Effector CD4-positive, alpha-beta T cell (primary cell): ENCODE measurements at places on chromosomes 12 and 14.

DNA sequence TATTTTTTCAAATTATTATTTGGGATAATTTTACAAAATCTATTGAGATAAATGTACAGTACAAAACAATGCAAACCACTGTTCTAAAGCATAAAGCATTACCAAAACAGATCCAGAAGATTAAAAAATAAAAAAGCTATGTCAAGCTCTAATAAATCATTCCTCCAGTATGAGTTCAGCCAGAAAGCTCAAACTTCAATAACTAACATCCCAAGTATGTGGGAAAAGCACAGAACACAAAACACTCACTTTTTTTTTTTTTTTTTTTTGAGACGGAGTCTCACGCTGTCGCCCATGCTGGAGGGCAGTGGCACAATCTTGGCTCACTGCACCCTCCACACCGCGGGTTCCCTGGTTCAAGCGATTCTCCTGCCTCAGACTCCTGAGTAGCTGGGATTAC, 11.3 kb downstream of the SAV1 start:
- DNase-seq, result no peak

- DNase-seq, result no peak
Measured at GRCh38 chr14:57748279-57748678, 117.6 kb downstream of the SLC35F4 start.

DNA sequence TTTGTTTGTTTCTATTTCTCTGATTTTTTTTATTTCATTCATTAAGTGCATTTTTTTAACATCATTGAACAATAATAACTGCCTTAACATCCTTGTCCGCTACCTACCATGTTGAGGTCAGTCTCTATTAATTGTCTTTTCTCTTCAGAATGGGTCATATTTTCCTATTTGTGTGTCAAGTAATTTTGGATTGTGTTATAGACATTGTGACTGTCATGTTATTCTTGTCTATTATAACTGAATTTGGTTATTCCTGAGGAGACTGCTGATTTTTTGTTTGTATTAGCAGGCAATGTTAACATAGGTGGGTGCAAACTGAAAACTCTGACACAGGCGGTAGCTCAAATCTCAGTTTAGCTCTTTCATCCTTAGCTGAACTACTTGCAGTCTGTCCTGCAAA, 169.9 kb downstream of the DICER1 start:
- DNase-seq, result no peak

GRCh38 chr14:105865904-105866840, 339.8 kb downstream of the TMEM121 start:
- DNase-seq, result no peak

- DNase-seq, result no peak
Measured at GRCh38 chr12:93819050-93819491, 141.9 kb downstream of the CRADD start.

- DNase-seq, result no peak
Measured at GRCh38 chr14:21023817-21024584, 860 bp downstream of the NDRG2 start.

DNA sequence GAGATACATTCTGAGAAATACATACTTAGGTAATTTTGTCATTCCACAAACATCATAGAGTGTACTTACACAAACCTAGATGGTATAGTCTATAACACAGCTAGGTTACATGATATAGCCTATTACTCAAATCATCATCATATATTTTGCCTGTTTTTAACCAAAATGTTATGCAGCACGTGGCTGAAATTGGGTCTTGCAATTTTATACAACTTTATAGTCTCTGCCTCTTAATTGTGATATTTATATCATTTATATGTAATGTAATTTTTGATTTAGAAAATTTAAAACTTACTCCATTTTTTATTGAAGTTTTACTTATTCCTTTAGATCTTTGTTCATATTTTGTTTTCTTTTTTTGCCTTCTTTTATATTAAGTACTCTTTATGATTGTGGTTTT, 350.7 kb upstream of the DCN start:
- no peak for DNase-seq

GRCh38 chr14:81125536-81125935, 95.2 kb downstream of the GTF2A1 start:
- DNase-seq, result no peak

- DNase-seq, result no peak
Measured at GRCh38 chr14:66509874-66510273, 1.9 kb downstream of the GPHN start.

GRCh38 chr12:62694116-62694515, 227.5 kb downstream of the MON2 start:
- DNase-seq, result no peak

DNA sequence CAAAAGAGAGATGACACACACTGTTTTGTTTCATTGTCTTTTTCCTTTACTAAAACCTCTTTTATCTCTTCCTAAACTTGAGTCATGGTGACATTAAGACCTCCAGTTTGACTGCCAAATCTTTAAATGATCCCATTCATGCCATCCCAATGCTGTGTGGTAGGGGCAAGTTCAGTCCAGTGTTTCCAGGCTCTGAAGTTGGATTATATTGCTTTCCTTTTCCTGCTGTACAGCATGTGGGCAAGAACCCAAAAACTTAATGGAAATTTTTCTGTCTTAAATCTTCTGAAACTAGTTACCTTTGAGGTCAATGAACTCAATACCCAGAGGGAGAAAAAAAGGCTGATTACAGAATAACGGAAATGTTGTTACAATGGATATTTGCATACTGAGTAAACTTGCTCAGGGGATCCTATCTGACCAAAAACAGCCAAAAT, 187.1 kb upstream of the FAR2 start:
- DNase-seq, result no peak

DNA sequence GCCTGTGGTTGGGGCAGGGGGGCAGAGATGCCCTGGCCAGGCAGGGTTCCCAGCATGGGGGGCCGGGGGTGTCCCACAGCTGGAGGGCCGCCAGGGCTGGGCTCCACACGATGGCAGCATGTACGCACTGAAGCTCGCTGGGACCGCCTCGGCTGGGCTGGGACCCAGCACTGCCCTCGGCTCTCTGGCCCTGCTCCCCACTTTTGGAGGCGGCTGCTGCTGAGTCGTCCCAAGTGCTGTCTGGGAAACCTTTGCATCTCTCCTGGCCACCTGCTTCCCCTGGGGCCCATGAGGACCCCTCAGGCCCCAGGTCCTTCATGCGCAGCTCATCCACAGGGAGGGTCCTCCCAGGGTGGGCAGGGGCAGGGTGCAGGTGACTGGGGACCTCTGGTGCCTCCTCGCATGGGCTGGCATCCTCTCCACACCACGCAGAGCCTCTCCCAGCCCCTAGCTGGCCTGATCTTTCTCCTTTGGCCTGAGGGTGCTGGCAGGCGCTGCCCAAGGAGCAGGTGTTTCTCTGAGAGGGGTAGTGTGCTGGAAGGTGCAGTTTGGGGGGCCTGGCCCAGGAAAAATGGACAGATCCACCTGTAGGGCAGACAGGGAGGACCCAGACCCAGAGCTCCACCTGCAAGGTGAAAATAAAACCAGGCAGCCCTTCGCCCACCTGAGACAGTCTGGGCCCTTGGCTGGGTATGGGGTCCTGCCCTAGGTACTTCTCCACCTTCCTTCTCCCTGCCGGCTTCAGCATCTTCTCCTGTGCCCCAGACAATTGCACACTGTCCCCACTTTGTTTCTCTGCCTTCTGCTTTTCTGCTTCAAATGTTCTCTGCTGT, 46.9 kb downstream of the DLK1 start:
- no peak for DNase-seq

GRCh38 chr14:25001156-25001555, 48.8 kb downstream of the STXBP6 start:
- DNase-seq, result no peak

- DNase-seq, result no peak
Measured at GRCh38 chr14:69268763-69269162, 8.8 kb downstream of the GALNT16 start.

DNA sequence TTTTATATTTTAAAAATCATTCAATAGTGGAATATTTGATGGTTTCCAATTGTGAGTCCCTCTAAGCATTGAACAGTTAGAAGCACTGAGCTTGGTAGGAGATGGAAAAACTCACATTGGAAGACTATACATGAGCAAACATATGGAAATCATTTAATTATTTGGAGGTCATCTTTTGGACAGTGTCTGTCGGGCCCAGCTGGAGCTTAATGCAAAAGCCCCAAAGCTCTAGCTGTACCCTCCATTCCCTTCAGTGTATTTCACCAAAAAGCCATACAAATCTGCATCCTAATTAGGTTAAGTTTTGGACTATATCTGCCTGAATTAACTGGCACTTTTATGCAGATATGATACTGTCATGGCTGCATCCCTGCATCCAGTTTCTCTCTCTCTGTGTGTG, 365.7 kb downstream of the FLRT2 start:
- no peak for DNase-seq

GRCh38 chr14:103220134-103220981, 97.1 kb downstream of the TNFAIP2 start:
- no peak for DNase-seq

DNA sequence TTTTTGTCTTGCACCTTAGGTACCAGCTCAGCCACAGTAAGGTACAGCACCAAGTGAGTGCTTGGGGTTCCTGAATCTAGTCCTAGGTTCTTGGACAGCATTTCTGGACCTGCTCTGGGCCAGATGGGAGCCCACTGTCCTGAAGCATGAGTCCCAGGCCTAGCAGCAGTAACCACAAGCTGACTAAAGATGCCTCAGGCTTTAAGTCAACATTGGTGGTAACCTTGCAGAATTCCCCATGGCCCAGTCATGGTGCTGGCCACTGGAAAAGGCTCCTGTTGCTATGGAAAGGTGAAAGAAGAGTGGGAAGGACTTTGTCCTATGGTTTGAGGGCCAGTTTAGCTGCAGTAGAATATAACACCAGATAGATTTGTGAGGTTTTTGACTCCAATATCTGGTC, 86.9 kb upstream of the CLEC14A start:
- DNase-seq, result no peak
